CD4-positive, alpha-beta T cell treated with Interleukin-12 subunit alpha and Interleukin-12 subunit beta, for 1 hour (primary cell): ENCODE measurements at places on chromosomes 1 and 21.

DNA sequence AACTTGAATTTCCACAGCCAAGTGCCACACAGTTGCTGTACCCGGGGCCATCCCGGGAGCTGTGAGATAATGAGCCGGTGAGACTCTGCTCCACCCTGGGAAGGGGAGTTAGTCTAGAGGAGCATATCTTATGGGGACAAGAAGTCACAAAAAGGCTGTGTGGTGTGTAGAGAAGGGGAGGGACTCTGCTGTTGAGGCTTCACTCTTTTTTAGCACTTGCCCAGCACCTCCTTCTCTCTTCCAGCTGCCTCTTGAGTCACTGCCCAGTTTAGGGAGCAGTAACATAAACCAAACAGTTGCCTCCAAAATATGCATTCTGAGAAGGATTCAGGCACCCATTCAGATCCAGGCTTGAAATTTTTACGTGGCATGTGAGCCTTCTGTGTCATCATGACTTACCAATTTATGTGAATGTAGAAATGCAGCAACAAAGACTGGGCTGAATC is 744 bp upstream of the WDR26 start:
- peak; percentile 12 for DNase-seq

GRCh38 chr1:97412166-97412565 is 508.7 kb downstream of the DPYD start:
- DNase-seq: no peak

DNA sequence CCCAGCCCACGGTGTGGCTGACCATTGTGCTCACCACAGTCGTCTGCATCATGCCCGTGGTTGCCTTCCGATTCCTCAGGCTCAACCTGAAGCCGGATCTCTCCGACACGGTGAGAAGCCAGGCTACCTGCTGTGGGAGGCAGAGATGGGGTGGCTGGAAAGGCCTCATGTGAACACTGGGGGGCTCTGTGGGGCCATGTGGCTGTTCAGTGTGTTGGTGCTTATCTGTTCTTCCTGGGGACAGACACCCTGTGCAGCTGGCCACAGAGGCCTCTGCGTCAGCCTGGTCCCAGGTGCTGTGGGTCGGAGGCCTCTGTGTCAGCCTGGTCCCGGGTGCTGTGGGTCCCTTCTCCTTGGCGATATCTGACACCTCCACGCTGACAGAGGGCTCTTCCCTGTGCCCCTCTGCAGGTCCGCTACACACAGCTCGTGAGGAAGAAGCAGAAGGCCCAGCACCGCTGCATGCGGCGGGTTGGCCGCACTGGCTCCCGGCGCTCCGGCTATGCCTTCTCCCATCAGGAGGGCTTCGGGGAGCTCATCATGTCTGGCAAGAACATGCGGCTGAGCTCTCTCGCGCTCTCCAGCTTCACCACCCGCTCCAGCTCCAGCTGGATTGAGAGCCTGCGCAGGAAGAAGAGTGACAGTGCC is 23.2 kb downstream of the ATP8B2 start:
- DNase-seq: no peak

DNA sequence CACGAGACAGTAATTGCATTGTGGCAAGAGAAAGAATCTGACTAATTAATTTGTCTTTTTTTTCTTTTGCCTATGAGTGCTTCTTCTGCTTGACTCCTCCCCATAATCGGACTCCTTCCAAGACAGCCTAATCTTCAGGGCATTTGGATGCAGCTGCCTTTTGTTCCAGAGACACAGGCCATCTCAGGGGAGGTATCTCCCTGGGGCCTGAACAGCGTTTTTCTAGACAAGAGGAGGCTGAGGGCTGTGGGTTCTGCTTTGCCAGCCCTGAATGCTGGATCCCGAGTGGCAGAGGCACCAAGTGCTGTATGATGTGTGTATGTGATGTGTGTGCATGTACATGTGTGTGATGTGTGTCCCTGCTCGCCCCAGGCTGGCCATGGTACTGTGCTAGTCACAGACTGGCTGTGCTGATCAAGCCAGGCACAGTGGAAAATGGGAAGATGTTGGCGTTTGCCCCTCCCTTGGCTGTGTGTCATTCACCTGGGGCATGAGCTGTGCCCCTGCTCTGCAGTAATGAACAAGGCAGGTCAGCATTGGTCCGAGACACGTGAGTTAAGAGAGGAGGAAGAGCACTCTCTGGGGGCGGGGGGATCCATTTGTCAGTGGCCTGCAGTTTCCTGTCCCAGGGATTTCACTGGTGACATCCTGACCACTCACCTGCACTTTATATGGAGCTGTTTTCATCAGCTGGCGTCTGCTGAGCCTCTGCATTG is 77.2 kb downstream of the ADARB1 start:
- DNase-seq: no peak

DNA sequence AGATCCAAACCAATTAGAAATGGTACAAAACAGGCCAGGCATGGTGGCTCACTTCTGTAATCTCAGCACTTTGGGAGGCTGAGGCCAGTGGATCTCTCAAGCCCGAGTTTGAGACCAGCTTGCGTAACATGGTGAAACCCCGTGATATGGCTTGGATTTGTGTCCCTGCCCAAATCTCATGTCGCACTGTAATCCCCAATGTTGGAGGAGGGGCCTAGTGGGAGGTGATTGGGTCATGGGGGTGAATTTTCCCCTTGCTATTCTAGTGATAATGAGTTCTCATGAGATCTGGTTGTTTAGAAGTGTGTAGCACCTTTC is 7.0 kb upstream of the VASH2 start:
- DNase-seq: no peak

DNA sequence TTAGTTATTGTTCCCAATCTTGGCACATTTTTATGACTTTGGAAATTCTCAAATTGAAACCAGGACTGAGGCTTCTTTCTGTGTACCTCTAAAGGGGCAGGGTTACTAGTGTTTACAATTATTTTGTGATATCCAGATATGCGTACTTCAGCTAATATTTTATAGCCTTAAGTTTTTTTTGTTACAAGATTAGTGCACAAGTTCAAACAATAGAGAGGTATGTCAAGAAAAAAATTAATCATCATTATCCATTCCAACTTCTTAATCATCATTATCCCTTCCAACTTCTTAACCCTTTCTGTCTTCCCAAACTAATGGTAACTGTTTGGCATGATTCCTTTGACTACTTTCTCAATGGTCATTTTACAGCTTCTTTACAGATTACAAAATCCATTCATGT is 272.9 kb upstream of the C1orf105 start:
- no peak for DNase-seq

DNA sequence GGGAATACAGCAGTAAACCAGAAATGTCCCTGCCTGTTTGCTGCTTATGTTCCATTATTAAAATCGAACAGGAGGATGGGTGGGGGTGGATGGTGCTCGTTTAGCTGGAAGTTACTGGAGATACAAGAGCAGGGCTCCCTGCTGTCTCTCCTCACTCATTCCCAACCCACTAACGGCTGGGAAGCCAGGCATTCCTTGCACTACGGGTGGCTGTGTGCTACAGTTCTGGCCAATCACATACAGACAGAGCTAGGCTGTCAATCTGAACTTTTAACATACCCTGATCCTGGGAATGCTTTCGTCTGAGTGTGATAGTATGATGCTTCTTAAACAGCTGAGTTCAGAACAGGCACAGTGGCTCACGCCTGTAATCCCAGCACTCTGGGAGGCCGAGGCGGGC is 7.0 kb downstream of the SIPA1L2 start:
- no peak for DNase-seq

GRCh38 chr1:175185903-175186302 is 6.7 kb downstream of the KIAA0040 start:
- DNase-seq: no peak

DNA sequence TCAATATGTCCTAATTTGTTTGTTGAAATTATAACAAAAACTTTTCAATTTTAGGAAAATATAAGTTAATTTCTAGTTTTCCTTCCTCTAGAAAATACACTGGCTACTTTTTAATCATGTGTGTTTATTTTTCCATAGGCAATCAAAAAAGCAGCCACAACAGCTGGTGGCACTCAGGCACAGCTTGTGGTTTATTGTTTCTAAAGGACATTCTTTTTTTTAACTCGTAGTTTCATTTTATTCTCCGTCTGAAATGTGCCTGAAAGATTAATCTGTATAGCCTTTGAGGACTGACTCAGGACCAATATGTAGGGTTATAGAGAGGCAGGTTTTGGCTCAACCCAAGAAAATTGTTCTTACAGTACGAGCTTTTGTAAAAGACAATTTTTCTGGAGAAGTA is 20.7 kb upstream of the STX12 start:
- no peak for DNase-seq

- DNase-seq: no peak
These were observed 106.4 kb upstream of the MARK1 start for GRCh38 chr1:220421508-220421907.

- DNase-seq: no peak
These were observed 55.3 kb downstream of the SEC16B start for GRCh38 chr1:177914603-177915002.

DNA sequence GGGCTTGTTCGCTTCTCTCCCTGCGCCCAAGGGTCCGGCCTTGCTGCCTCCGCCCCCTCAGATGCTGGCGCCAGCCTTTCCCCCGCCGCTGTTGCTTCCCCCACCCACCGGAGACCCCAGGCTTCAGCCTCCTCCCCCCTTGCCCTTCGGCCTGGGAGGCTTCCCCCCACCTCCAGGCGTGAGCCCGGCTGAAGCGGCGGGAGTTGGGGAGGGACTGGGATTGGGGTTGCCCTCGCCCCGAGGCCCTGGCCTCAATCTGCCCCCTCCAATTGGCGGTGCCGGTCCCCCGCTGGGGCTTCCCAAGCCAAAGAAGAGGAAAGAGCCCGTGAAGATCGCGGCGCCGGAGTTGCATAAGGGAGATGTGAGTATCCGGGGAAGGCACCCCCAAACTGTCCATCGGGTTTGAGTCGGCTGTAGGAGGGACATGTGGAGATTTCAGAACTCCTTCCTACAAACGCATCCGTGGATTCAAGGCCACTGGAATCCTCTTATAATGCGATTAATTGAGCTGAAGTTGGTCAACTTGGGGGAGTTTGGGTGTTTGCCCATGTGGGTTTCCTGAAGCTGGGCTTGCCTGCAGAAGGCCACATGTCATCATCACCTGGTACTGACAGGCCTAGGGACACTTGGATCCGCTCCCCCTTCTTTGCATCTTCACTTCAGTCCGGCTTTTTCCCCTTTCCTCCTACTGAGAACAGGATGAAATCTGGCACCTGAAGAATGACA is 707 bp downstream of the PRCC start:
- peak; percentile 32 for DNase-seq

DNA sequence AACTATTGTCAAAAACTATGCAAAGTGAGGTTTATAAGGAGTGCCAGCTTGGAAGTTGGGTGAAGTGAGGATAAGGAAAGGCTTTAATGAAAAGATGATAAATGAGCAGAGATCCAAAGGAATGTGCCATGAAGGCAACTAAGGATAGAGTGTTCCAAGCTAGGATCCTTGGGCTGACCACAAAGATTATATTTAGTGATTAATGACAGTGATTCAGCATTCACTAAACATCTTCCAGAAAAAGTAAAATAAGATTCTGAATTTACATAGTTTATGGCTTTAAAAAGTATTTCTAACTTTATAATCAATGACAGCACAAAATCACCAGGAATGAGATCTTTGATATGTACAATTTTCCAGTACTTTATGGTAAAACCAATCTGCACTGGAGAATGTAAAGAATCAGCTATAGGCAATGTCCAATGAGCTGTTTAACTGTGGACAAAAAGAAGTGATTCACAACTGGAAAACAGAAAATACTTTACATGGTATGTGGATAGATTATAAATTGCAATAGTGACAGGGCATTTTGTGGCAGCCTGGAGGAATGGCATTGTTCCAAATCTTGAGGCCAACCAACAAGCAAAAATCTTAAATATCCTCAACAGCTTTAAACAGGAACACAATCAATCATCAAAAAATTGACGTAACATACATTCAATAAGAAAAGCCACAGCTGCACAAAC is 91.2 kb upstream of the KCTD3 start:
- DNase-seq: no peak

GRCh38 chr1:3775490-3776230 is 3.1 kb downstream of the SMIM1 start:
- DNase-seq: peak; percentile 57

GRCh38 chr1:161688946-161689345 is 18.1 kb upstream of the FCRLA start:
- no peak for DNase-seq

DNA sequence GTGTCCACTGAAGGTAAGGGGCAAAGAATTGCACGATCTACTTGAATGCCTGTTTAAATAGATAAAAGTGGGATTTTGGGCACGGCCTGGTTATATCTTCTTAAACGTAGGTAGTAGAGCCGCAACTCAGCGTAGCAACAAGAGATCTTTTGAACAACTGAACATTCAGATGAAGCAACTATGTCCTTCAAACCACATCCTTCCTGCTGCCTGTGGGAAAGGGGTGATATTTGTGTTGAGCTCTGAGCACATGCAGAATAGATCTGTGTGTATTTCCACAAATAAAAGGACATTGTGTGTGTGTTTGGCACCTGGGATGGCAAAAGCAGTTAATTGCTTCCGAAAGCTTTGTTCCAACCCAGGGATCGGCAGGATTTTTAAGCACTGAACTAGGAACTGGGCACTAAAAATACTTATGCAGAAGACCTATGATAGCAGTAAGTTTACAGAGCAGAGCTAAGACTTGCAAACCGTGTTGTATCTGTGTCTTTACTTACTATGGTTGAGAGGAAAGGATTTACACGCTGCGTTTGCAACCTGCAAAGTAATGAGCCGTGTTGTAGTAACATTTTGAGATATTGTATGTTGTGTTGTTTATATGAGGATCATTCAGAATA is 333.4 kb downstream of the CHRM3 start:
- peak; percentile 68 for DNase-seq

GRCh38 chr21:34877485-34878128 is 171.5 kb downstream of the RUNX1 start:
- DNase-seq: no peak

- no peak for DNase-seq
These were observed 78.9 kb upstream of the JAK1 start for GRCh38 chr1:65045022-65045817.

GRCh38 chr1:198590454-198590853 is 48.4 kb upstream of the PTPRC start:
- no peak for DNase-seq

DNA sequence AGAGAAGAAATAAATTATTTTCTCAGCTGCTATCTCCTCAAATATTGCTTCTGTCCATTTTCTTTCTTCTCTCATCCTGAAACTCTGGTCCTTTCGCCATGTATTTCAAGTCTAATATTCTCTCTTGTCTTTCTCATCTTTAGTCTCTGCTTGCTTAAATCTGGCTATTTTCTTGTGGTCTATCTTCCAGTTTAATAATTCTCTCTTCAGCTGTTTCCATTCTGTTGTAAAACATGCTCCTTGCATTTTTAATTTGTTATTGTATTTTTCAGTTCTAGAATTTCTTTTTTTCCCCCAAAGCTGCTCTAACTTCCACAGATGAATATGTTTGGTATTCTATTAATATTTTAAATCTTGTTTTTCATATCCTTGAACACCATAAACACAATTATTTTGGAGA is 70.1 kb upstream of the TMPRSS2 start:
- no peak for DNase-seq

- no peak for DNase-seq
These were observed 9.3 kb downstream of the AHCYL1 start for GRCh38 chr1:109993885-109994284.
